HS-27A (cell line): ENCODE measurements at places on chromosomes 12 and 14.
A peak's percentile ranks its signal among the peaks of the same experiment; 100 is the strongest.

- no peak for DNase-seq
These were observed 95.7 kb downstream of the PDE3A start for GRCh38 chr12:20463913-20464524.

DNA sequence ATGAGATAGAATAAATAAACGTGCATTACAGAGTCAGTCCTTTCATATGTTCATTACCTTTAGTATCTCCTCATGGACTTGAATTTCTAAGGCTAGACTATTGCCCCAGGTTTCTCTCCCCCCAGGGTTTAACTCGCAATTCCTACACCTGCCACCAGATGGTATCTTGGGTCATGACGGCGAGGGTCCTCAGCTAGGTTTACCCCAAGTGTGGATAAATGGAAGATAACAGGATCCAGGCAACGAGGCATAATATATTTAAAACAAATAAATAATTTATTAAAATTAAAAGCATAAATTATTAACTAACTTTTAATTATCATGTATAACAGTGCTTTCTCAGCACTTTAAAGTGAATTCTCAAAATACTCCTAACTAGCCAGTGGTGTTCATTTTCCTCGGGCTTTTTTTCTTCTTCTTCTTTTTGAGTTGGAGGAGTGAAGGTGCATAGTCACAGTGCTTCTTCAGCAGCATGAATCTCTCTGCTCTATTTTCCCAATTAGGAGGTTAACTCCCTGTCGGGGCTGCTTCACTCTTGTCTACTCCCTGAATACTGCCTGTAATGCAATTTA, 243.5 kb upstream of the CAND1 start:
- peak; percentile 26 for DNase-seq

- DNase-seq = no peak
These were observed 42.7 kb downstream of the GTF2A1 start for GRCh38 chr14:81178063-81178462.

- no peak for DNase-seq
These were observed 7.0 kb upstream of the RNASE8 start for GRCh38 chr14:21050597-21050996.

GRCh38 chr14:66477567-66477966, 8.6 kb upstream of the CCDC196 start:
- no peak for DNase-seq

DNA sequence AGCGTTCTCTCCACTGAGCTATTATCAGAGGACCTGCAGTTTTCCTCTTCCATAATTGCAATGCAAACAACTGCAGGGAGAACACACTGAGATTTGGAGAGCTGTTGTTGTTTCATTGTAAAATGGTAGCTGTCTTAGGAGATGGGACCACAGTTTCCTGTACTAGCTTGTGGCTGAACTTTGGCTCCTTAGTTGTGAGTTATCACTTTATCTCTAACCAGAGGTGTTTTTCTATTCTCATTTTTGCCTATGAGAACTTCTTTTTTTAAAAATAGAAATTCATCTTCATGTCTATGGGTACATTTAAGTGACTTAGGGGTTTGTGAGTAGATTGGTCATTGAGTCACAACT, 216.5 kb downstream of the SLC38A4 start:
- no peak for DNase-seq

DNA sequence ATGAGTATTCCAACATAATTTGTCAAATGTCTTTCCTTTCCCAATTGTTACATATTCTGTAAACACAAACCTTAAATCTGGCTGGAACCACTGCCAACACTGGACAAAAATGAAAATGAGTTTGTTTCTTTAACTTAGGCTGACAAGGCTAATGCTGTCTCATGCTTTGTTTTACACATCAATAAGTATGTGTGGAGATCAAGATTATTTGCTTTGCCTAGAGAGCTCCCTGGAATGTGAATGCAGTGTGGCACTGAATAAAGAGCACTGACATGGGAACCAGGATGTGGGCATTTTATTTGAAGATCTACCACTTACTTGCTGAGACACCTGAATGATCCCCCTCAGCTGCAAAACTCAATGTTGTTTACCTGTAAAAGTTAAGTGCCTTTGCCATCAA, 61.7 kb downstream of the RALGAPA1 start:
- no peak for DNase-seq

GRCh38 chr12:120237360-120238171, 28.0 kb downstream of the PXN start:
- DNase-seq = peak; percentile 81

DNA sequence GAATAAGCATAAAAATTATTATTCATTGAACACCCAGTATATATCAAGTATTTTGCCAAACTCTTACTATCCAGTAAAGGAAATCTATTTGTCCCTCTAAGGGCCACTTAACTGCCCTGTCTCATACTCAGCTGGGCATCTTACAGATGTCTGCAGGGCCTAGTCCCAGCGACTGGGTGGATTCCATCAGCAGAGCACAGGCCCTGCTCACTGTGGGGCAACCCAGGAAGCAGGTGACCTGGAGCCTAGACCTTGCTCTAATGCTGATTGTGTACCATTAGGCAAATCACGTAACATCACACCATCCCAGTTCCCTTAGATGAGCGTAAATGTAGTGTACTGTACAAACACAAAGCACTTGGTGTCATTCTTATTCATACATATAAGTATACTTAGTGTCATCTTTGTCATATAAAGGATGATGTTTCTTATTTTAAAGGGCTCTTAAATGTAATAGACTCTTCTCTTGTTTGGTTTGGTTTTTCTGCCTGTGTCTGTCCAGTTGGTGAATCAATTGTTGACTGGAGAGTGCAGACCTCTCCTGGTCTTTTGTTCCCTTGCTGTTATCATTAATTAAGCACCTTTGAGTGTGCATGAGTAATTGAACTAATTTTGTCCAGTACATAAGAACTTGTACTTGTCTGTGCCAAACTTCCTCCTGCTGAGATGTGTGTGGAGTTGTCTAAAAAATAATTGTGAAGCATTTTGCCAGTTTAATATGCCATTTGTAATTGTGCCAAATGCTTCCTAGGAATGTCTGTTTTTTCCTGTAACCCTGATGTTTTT, 49.3 kb downstream of the RAB35 start:
- no peak for DNase-seq

GRCh38 chr14:80211153-80212022, at the start of gene DIO2:
Gene DIO2 (minus strand): TSS chr14:80211504. CDS start chr14:80211472, 32 bp downstream.
- peak; percentile 11 for DNase-seq

DNA sequence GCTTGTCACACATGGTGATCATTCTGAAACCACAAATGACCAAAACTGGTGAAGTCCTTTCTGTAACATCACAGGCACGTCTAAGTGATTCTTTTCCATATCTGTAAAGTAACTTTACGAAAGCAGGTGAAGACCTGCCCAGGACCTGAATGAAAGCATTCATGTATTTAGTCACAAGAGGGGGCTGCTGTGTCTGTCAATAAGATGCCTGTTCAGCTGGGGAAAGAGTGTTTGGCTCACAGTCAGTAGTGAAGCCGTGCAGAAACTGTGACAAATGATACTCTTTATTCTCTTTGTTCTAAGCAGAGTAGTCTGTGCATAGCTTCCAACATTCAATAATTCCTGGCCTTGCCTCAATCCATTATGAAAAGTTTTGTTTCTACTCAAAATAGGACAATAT, 373.5 kb upstream of the OR4E1 start:
- no peak for DNase-seq

GRCh38 chr12:41556176-41556575, 368.1 kb downstream of the PDZRN4 start:
- no peak for DNase-seq

- DNase-seq = peak; percentile 86
These were observed 127.0 kb downstream of the ERC1 start for GRCh38 chr12:1117970-1118563.
